ENCODE measurements at places on chromosomes 12 and 14.

DNA sequence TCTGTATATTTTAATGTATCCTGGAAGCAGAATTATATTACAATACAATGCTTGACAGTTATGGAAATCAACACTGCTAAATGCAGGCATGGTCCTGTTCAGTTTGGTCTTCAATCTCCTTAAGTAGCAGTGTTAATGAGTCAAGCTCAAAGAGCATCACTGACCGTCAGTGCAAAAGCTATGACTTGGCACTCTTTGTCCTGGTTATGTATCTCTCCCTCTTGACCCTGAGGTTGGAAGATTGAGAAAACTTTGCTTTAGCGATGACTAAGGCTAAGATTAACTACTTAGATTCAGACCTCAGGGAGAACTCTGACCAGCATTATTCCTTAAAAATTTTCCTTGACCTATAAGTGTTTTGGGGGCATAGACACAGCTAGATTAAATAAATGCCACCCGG is 10.9 kb downstream of the CLEC7A start:
- DNase-seq = no peak

DNA sequence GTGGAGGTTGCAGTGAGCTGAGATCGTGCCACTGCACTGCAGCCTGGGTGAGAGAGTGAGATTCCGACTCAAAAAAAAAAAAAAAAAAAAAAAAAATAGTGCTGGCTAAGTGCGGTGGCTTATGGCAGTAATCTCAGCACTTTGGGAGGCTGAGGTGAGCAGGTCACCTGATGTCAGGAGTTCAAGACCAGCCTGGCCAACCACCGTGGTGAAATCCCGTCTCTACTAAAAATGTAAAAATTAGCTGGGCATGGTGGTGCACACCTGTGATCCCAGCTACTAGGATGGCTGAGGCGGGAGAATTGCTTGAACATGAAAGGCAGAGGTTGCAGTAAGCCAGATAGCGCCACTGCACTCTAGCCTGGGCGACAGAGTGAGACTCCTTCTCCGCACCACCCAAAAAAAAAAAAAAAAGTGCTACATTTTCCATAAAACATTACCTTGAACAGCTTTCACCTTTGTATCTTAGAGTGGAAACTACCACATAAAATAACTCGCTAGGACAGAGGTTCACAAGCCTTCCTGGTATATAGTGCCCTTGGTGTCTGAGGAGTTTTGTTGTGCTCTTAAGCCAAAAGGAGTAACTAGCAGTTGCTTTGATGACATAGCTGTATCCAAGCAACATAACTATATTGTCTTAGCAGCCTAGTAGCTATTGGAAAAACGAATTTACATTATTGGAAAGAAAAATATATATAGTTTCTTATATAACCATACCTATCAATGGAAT is 11.1 kb downstream of the PTGES3 start:
- DNase-seq = no peak

GRCh38 chr12:6386491-6386890 is 2.5 kb downstream of the LTBR start:
- no peak for DNase-seq

DNA sequence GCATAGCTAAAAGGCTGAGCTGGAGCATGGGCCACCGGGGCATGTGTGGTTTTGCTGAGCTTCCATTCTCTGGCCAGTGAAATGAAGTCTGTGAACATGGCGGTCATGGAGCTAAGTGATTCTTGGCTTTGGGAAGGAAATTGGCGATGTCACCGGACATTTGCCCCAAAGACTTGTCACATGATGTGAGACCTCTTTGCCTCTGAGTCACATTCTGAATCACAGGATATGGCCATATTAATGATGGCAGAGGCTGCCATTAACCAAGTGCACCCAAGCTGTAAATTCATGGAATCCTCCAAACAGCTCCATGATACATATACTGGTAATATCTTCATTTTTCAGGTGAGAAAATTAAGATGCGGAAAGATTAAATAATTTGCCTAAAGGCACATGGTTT is 27.4 kb upstream of the BATF start:
- DNase-seq = no peak

GRCh38 chr14:95462491-95462890 is 54.0 kb downstream of the SYNE3 start:
- DNase-seq = no peak

- no peak for DNase-seq
Measured at GRCh38 chr12:26297396-26298070, 102.2 kb downstream of the SSPN start.

Measured in hepatocyte (in vitro differentiated cells).